Fibroblast of skin of abdomen (primary cell): ENCODE measurements at places on chromosomes 7 and 10.
A peak's percentile ranks its signal among the peaks of the same experiment; 100 is the strongest.

- DNase-seq = no peak
Measured at GRCh38 chr7:143385891-143386781, 5.0 kb downstream of the ZYX start.

GRCh38 chr7:127803626-127804025, 151.6 kb downstream of the SND1 start:
- peak; percentile 29 for DNase-seq

- DNase-seq = peak; percentile 33
Measured at GRCh38 chr10:123835575-123835974, 56.0 kb downstream of the CPXM2 start.

DNA sequence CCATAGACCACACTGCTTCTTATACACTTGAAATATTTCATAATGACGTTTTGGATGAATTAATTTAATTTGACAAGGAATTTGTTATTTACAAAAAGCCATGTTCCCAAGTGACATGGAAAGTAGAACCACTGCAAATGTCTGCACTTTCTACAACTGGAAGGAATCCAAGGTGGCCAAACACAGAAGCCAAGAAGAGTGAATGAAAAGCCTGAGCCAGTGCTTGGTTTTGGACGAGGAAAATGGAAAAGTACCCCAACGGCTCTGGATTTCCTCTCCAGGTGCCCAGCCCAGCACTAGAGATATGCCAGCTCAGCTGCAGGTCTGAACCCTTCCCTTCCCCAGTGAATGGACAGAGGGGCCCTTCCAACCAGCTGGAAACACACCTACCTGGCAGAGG, 279.4 kb downstream of the TNS3 start:
- DNase-seq = no peak

GRCh38 chr7:117682681-117683385, 190.4 kb downstream of the CTTNBP2 start:
- no peak for DNase-seq

GRCh38 chr7:74665296-74665938, 7.9 kb downstream of the GTF2I start:
- no peak for DNase-seq

DNA sequence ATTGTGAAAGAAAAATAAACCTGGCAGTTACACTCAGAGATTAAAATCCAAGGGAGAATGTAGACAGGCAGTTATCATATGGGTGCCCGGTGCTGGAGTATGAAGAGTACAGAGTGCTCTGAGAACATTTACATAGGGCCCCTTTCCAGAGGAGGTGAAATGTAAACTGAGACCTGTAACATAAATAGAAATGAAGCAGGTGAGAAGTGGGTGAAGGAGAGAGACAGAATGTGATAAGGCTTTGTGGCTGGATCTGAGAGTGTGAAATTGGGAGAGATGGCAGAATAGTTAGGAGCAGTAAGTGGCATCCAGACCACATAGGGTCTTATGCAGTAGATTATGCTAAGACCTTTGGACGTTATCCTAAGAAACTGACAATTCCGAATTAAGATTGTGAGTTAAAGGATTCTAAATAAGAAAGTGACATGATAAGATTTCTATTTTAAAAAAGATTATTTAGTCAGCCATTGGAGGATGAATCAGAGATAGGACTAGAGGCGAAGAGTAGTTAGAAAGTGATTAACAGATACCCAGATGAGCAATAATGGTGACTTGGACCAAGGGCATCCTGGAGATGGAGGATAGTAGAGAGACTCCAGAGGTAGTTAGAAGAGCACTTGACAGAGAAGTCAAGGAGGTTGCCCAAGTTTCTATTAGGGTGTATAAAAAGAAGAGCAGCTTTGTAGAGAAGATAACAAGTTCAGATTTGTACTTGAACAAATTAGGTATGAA, 36.7 kb downstream of the DNAH11 start:
- DNase-seq = no peak

- peak; percentile 51 for DNase-seq
Measured at GRCh38 chr10:69567920-69568319, 5.3 kb downstream of the NEUROG3 start.

- no peak for DNase-seq
Measured at GRCh38 chr10:71073451-71074175, 138.8 kb upstream of the UNC5B start.

GRCh38 chr10:93865794-93866425, 27.9 kb upstream of the SLC35G1 start:
- no peak for DNase-seq

- DNase-seq = no peak
Measured at GRCh38 chr7:132080467-132080866, 495.8 kb downstream of the PLXNA4 start.

DNA sequence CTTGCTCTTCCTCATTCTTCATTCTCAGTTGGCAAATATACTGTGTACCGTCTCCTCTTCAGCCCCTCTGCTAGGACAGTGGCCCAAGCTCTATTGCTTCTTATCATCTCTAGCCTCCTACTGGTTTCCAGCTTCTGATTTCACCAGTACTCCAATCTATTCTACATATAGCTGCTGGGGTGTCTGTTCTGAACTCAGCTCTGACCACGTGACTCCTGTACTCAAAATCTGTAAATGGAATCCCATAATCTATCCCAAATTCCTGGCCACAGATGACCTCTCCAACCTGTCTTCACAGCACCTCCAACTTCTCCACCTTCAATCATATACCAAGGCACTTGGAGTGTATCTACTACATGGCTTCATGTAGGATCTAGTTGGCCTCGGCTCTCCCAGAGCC, 152.9 kb downstream of the NRCAM start:
- no peak for DNase-seq

DNA sequence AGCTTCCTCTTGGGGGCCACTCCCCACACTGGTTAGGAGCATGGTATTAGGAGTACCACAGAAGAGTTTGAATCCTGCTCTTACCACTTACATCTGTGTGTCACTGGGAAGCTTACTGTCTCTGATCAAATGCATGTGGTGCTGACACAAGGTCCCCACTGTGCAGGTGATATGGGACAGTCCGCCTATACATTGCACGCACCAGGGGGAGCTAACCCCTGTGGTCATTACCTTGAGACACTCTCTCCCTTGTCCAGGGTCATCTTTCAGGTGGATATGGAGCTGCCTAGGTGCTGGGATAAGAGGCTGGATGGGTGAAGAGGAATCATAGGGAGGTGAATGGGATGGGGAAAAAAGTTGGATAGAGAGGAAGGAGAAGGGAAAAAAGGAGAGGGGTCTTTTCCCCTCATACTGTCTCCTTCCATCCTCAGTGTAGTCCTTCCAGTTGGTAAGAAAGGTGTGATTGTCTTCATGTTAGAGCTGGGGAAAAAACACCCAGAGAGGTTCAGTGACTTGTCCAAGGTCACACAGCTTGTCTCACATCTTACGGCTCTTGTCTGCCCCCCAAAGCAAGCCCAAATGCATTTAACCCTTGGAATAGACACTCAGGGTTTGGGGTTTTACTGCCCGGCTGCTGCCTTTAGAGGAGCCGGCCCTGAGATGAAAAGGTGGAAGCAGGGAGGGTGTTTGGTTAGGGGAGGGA, 125.9 kb downstream of the CDH23 start:
- no peak for DNase-seq
